Stimulated activated CD8-positive, alpha-beta memory T cell treated with anti-CD3 and anti-CD28 coated beads, Interleukin-12 subunit alpha, Interleukin-12 subunit beta, amount 100 ng/mL, for 4 hours (primary cell): ENCODE measurements at places on chromosomes 13 and 19.

- no peak for DNase-seq
Measured at GRCh38 chr19:42421591-42422031, 5.6 kb downstream of the LIPE start.

- no peak for DNase-seq
Measured at GRCh38 chr13:113005076-113005865, 36.3 kb downstream of the MCF2L start.

DNA sequence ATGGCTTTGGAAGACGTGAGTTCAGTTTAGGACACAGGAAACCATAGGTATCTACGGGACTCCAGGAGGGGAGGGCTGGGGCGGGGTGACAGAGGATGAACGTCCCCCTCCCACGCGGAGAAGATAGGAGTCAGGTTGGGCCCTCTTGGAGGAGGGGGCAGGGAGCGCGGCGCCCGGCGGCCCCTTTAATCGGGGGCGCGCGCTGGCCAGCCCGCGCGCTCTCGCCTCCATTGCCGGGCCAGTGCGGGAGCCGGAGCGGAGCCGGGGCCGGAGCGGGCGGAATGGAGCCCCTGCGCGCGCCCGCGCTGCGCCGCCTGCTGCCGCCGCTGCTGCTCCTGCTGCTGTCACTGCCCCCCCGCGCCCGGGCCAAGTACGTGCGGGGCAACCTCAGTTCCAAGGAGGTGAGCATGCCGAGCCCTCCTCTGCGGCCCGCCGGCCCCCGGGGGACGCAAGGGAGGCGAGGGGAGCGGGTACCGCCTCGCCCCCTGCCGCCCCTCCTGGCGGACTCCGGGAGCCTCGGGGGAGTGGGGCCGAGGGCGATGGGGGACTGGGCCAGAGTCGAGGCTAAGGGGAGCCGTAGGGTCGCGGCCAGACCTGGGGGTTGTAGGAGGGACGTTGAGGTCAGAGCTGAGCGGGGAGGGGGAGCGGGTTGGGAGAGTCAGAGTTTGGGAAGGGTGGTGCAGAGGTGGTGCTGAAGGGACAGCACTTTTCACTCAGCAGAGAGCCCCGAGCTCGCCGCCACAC is at the start of gene TMEM145:
Gene TMEM145, plus strand, starts transcription at position 214 of the 744 bp plus-strand sequence. Its CDS starts 68 bp downstream, at position 282.
- no peak for DNase-seq

DNA sequence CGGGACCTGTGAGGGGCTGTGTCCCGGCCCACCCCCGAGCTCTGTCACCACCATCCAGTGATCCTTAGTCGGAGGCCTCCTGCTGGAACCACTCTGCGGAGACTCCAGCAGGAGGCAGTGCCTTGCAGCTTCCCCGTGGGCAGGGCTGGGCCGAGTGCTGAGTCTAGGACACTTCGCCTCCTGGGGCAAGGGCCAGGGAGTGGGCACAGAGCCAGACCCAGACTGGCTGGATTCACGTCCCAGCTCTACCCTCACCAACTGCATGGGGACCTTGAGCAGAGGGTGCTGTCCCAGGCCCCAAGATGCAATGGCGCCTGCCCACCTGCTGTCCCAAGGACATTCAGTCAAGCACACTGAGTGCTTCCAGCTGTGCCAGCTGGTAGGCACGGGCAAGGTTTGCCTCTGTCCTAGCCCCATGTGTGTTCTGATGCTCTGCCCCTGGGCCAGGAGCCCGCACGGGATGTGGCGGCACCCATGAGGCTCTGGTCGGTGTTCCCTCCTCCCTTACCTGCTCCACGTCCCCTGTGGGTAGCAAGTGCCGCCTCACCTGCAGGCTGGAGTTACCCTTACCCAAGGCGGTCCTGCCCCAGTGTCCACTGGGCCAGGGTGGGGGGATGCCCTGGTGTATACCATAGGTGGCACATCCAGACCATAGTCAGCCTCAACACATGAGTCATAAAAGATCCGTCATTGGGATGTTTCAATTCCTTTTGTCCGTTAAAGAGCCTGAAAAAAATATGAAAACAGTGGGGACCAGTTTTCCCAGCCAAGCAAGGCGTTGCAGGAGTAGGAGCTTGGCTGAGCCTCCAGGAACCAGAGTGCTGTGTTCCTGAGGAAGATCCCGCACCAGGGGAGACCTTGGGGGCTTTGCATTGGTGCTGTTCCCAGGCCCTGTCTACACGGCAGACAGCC is 7.4 kb downstream of the FZR1 start:
- no peak for DNase-seq

- DNase-seq: no peak
Measured at GRCh38 chr13:41006306-41006705, 12.8 kb downstream of the ELF1 start.

- no peak for DNase-seq
Measured at GRCh38 chr19:2140138-2140569, 11.2 kb downstream of the AP3D1 start.

DNA sequence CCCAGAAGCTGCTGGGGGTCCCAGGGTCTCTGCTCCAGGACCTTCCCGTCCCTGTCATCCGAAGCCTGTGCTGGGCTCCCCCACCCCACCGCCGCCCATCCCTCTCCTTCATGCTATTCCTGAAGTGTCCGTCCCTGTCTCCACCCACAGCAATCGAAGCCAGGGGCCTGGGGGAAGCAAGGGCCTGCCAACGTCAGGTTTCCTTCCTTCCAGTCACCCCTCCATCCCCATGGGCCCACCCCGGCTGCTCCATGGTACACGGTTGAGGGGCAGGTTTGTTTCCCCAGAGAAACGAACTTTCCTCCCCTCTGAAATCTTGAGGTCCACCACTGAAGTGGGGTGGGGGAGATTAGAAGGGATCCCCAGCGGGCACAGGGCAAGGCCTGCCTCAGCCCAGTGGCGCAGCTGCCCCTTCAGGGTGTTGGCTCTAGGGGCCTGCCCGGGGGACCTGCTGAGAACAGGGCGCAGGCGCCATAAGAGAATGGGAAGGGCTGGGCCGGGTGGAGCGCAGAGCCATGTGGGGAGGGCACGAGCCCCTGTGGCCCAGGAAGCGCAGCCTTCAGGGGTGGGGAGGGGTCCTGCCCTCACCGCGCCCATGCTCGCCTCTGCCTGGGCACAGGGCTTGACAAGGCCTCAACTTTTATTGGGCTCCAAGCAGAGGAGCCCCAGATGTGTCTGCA is 16.1 kb downstream of the CEBPG start:
- DNase-seq: no peak

DNA sequence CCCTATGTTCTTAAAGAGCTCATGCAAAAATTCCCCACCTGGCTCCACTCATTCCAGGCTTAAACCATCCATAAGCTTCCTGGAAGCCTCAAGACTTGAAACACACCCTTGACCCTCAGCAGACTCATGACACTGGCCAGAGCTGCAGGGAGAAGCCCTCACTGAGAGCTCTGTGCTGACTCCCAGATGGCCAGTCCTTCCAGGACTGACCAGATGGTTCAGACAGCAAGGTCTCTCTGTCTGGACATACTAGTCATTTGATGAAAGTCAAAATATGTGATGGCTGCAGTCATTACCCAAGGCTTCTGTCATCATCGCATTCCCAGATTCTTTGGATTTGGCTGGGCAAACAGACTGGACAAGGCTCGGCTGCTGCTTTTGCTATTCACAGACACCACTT is 397.4 kb downstream of the FOXO1 start:
- DNase-seq: no peak

DNA sequence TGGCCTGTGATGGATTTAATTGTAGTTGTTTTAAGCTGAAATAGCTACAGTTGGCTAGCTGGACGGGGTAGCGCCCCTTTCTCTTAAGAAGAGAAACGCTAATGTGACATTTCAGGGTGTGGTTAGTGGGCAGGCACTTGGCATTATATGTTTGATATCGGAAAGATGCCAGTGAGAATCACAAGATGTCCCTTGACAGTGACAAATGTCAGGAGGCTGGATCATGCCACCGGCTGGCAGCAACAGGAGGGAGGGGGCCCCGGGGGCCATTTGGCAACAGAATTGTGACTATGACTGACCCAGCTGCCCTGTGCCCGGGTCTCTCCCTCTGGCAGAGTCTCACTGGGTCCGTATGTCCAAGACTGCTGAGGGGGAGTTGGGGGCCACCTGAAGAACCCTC is 4.7 kb downstream of the DCAF15 start:
- no peak for DNase-seq

DNA sequence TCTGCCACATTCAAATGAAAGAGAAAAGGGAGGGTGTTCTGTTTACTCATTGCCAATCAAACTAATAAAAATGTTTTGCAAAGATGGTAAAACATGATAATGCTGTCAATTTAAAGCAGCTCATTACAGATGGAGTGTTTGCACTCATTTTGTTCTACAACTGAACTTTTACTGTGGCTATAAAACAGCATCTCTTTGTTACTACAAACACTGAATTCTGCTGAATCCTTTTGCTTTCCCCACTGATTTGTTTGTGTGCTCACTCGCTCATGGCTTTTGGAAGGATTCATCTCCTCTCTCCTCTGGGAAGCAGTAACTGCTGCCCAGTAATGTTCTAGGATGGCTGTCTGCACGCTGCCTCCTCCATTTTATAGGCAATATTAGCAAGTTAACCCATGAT is 434.5 kb downstream of the PCDH9 start:
- DNase-seq: no peak

DNA sequence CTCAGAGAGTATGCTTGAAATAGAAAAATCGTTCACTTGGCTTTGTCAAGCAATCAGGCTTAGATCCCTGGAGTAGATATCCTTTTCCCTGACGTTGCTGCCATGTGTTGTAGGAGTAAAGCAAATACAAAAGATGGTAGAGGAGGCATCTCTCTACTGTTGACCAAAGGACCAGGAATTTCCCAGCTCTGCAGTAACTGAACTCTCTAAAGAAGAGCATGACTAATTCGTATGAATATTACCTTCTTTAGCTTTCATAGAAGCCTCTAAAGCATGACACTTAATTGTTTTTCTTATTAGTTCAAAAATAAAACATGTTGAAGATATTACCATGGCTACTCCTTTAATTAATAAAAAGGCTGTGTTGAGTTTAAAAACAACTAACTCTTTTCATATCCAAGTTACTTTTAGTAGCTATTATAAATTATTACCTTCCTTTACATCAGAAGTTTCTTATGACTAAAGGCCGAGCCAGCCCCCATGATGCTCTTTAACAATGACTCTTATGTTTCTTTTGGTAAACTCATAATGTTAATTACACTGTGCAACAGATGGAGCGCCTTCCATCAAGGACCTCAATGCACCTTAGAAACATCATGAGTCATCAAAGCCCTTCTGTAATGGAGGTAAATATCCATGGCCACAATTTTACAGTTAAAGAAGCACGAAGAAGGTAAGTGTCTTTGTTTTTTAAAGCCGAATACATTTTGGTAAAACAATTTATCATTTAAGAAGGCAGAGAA is 352.4 kb downstream of the KLF5 start:
- no peak for DNase-seq

DNA sequence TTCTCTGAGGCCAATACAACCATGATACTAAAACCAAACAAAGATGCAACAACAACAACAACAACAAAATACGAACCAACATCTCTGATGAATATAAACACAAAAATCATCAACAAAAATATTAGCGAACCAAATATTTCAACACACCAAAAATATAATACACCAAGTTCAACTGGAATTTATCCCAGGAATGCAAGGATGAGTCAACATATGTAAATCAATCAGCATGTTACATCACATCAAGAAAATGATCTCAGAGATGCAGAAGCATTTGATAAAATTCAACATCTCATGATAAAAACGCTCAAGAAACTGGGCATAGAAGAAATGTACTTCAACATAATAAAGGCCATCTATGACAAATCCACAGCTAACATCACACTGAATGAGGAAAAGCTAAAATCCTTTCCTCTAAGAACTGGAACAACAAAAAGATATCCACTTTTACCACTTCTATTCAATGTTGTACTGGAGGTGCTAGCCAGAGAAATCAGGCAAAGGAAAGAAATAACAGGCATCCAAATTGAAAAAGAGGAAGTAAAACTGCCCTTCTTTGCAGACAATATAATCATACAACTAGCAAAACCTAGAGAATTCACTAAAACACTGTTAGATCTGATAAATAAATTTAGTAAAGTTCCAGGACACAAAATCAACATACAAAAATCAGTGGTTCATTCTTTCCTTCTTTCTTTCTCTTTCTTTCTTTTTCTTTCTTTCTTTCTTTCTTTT is 2448.7 kb upstream of the PCDH20 start:
- DNase-seq: no peak

DNA sequence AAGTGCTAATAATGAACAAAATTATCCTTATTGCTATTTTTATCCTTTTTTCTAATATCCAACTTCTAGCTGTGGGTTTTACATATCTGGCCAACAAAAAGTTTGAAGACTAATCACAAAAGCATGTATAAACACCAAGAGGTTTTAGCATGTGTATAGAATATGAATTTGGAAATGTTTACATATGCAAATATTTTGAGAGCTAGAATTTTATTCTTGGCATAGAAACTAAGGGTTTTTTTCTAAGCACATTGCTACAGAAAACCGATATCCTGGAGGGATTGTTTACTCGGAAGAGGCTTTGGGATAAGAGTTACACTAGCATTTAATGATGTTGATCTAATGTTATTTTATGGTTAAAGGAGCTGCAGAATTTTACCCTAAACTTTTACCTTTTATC is 392.1 kb downstream of the EFNB2 start:
- DNase-seq: no peak

GRCh38 chr13:73870036-73870741 is 264.0 kb downstream of the KLF12 start:
- DNase-seq: no peak

DNA sequence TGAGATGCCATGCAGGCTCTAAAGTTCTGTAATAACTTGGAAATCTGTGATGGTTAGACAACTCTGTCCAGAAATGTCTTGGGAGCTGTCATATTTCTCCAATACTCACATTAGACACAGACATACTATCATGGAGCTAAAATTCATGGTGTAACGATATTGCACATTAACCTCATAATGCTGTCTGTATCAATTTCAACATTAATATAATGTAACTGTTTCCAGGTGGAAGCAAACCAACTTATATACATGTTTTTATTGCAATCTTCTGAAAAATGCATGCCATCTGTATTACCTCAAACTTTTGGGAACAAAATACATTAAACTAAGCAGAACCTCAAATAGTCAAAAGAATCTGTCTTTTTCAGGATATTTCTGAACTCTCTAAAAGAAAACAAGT is 14.7 kb upstream of the SPART start:
- DNase-seq: no peak

DNA sequence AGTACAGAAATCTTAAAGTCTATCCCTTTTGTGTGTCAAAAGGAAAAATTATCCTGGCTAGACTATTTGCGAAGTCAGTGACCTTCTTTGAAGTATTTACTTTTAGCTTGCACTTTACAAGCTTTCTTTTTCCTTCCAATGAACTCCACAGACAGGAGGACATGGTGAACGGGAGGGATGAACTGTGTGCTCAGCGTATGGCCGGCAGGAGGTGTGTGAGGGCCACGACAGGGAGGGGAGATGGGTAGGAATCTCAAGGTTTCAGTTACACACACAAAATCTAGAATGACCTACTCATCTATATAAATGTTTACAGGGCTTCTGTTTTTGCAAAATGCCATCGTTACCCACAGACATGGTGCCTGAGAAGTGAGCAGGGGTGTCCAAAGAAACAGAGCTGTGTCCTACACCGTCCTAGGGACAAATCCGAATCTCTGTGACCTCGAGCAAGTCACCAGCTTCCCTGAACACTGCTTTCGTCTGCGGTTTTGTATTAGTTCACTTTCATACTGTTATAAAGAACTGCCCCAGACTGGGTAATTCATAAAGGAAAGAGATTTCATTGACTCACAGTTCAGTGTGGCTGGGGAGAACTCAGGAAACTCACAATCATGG is 537.2 kb downstream of the LIG4 start:
- no peak for DNase-seq

- no peak for DNase-seq
Measured at GRCh38 chr13:98065468-98065867, 77.4 kb upstream of the FARP1 start.

- no peak for DNase-seq
Measured at GRCh38 chr19:1336079-1336684, 47.5 kb upstream of the NDUFS7 start.
